ENCODE measurements at places on chromosomes 13 and 19. TPM values are rescaled to one million over a fixed set of nuclear protein-coding genes. Genes with fewer than 3 reads are reported as not detected.

- H3K27me3 ChIP-seq = no peaks in the 10 kb centered on the region
- no peak overlapping the region for H3K27ac ChIP-seq
- H3K4me3 ChIP-seq = no peak overlapping the region
- no peaks in the 10 kb centered on the region for H3K36me3 ChIP-seq
- H3K4me1 ChIP-seq = no peaks in the 10 kb centered on the region
Observed at GRCh38 chr13:40016953-40017660, 361.6 kb downstream of the COG6 start.

DNA sequence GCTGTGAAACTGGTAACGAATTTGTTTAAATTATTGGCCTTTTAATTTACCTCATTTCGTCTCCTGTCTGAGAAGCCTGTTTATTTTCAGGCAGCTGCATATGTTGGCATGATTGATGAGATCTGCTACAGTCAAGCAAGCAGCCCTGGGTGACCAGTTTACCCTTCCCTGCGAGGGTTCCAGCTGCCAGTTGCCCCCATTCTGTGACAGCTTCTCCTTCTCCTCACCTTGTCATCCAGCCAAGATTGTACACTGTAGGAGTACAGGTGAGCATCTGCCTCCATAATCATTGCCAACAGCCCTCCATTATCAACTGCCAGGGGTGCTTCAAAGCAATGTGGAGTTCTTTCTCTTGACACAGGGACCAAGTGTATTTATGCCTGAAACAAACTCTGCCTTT lies 1979.9 kb upstream of the PRR20A start:
- no peaks in the 10 kb centered on the region for H3K27me3 ChIP-seq
- no peak overlapping the region for H3K27ac ChIP-seq
- H3K36me3 ChIP-seq = no peaks in the 10 kb centered on the region
- H3K4me1 ChIP-seq = no peaks in the 10 kb centered on the region
- no peak overlapping the region for H3K4me3 ChIP-seq

- H3K4me3 ChIP-seq = no peak overlapping the region
- no peak overlapping the region for H3K27ac ChIP-seq
- no peaks in the 10 kb centered on the region for H3K4me1 ChIP-seq
- peaks cover 2% of the 10 kb centered on the region for H3K36me3 ChIP-seq
- H3K27me3 ChIP-seq = no peaks in the 10 kb centered on the region
- no peak for DNase-seq
Observed at GRCh38 chr19:5718037-5718578, 1.8 kb downstream of the LONP1 start.

GRCh38 chr13:42215578-42216421 lies 56.2 kb upstream of the AKAP11 start:
- H3K27ac ChIP-seq = no peak overlapping the region
- H3K4me1 ChIP-seq = no peaks in the 10 kb centered on the region
- no peaks in the 10 kb centered on the region for H3K27me3 ChIP-seq

DNA sequence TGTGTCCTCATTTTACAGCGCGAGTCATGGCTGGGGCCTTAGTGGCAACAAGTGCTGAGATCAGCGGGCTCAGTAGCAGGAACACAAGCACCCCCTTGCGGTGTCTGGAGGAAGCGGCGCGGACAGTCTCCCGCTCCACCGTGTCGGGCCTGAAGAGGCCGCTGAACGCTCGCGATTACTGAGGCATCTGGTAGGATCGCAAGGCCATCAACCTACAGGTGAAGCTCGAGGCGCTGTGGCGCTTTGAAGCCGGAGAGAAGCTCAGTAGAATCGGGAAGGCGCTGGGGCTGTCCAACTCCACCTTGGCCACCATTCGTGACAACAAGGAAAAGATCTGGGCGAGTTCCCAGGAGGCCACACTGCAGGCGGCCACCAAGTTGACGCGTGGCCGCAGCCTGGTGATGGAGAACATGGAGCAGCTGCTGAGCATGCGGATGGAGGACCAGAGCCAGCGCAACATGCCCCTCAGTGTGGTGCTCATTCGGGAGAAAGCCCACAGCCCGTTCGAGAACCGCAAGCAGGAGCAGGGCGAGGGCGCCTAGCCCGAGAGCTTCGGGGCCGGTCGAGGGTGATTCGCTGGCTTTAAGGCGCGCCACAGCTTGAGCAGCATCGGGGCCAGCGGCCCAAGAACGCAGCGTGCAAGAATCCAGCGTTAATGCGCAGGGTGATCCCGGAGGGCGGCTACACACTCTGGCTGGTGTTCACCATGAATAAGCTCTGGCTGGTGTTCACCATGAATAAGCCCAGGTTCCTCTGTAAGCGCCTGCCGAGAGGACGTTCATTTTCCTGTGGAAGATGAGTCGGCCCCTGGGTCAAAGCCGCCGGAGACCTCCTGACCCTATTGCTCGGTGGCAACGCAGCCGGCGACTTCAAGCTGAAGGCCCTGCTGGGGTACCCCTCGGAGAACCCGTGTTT lies 8.3 kb upstream of the MZF1 start:
- no peak overlapping the region for H3K4me3 ChIP-seq
- H3K4me1 ChIP-seq = no peaks in the 10 kb centered on the region
- DNase-seq = peak; percentile 92
- H3K27me3 ChIP-seq = no peaks in the 10 kb centered on the region
- peak overlapping the region; percentile 64 for H3K27ac ChIP-seq
- peaks cover 29% of the 10 kb centered on the region for H3K36me3 ChIP-seq

DNA sequence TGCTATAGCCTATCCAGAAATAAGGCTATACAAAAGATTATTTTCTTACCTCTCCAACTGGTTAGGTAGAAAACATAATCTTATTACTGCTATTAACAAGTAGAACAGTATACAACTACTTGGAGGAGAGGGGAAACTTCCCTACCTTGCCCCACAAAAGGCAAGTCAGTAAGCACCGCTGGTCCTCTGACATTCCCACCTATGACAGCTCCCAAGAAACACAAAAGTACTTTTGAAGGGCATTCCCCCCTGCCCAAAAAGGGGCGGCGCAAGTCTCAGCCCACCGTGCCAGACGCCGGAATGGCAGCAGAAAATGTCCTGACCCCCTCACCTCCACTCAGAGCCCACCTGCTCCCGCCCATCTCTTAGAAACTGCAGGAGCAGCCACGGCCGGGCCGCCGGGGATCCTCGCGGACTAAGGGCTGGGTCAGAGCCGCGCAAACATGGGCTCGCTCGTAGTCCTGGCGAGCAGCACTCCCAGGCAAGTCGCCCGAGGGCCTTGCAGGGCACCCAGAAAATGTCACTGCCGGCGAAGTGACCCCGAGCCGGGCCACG lies 437 bp downstream of the SUCLA2 start:
- no peaks in the 10 kb centered on the region for H3K36me3 ChIP-seq
- no peaks in the 10 kb centered on the region for H3K27me3 ChIP-seq
- no peak for DNase-seq
- H3K4me3 ChIP-seq = peak overlapping the region; percentile 84
- peak overlapping the region; percentile 92 for H3K27ac ChIP-seq

GRCh38 chr19:1066251-1066747 lies 668 bp upstream of the ARHGAP45 start:
- DNase-seq = no peak
- H3K27ac ChIP-seq = no peak overlapping the region
- H3K36me3 ChIP-seq = no peaks in the 10 kb centered on the region
- peak overlapping the region; percentile 48 for H3K4me3 ChIP-seq
- peaks cover 22% of the 10 kb centered on the region for H3K27me3 ChIP-seq
- no peaks in the 10 kb centered on the region for H3K4me1 ChIP-seq

DNA sequence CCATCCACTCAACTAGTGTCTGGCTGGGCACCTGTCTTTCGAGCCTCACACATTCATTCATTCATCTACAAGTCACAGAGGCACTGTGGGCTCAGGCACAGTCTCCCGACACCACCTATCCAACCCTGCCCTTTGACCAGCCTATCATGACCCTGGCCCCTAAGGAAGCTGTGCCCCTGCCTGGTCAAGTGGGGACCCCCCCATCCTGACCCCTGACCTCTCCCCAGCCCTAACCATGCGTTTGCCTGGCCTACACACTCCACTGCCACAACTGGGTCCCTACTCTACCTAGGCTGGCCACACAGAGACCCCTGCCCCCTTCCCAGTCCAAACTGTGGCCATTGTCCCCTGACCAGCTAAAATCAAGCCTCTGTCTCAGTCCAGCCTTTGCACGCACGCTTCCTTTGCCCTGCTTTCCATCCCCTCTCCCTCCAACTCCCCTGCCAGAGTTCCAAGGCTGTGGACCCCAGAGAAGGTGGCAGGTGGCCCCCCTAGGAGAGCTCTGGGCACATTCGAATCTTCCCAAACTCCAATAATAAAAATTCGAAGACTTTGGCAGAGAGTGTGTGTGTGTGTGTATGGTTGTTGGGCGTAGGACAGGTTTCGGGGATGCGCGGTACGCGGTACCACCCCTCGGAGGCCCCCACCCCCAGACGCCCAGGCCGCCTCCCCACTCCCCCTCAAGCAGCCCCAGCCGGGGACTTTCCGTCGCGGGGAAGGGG lies 404 bp upstream of the IL27RA start:
- H3K27me3 ChIP-seq = no peaks in the 10 kb centered on the region
- no peak for DNase-seq
- no peaks in the 10 kb centered on the region for H3K36me3 ChIP-seq
- peak overlapping the region; percentile 70 for H3K27ac ChIP-seq
- H3K4me3 ChIP-seq = peak overlapping the region; percentile 65

- H3K36me3 ChIP-seq = no peaks in the 10 kb centered on the region
- no peaks in the 10 kb centered on the region for H3K27me3 ChIP-seq
- no peak overlapping the region for H3K4me3 ChIP-seq
- no peak for DNase-seq
Observed at GRCh38 chr13:91934354-91934753, 535.9 kb downstream of the GPC5 start.

DNA sequence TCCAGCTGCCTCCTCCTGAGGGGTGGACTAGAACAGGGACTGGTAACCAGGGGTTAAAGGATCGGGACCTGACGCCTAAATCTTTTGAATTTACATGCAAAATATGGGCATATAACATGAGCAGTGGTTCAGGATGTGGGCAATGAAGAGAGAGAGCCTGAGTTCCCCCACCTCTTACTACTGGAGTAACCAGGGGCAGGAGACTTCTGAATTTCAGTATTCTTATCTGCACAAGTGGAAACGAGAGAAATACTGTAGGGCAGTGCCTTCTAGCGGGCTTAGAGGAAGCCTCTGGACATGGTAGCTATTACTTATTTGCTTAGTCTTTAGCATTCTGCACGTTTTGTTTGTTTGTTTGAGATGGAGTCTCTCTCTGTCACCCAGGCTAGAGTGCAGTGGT lies 26.3 kb downstream of the BCAT2 start:
- H3K4me1 ChIP-seq = no peaks in the 10 kb centered on the region
- H3K36me3 ChIP-seq = no peaks in the 10 kb centered on the region
- DNase-seq = no peak
- no peak overlapping the region for H3K4me3 ChIP-seq
- H3K27me3 ChIP-seq = no peaks in the 10 kb centered on the region

DNA sequence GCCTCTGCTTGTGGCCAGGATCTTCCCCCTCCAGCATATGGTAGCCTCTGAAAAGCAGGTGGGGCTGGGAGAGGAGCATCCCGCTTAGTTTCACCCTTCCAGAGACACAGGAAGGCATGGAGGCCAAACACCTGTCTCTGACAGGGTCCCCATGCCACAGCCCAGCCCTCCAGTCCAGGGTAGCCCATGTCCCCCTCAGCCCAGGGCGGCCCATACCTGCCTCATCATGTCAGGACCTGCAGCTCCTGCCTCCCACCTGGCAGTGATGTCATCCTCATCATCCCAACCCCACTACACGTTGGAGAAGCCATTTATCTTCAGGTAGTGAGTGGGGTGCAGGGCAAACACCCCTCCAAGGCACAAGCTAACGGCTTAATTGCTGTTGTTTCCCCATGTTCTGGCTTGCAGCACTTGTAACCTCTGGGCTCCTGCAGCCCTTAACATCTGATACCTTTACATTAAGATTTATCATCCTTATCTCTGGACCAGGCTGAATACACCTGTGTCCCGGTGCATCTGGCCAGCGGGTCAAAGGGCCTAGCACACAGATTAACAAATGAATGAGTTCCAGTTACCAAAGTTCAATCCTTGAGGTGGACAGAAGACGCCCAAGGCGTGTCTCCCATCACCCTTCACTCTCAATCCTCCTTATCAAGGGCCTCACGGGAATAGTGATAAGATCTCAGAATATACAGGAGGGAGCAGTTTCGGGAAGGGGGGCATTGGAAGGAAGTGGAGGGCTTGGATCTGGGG lies 22.2 kb downstream of the ZNF175 start:
- peak overlapping the region; percentile 39 for H3K27ac ChIP-seq
- no peaks in the 10 kb centered on the region for H3K36me3 ChIP-seq
- no peaks in the 10 kb centered on the region for H3K4me1 ChIP-seq
- no peaks in the 10 kb centered on the region for H3K27me3 ChIP-seq

DNA sequence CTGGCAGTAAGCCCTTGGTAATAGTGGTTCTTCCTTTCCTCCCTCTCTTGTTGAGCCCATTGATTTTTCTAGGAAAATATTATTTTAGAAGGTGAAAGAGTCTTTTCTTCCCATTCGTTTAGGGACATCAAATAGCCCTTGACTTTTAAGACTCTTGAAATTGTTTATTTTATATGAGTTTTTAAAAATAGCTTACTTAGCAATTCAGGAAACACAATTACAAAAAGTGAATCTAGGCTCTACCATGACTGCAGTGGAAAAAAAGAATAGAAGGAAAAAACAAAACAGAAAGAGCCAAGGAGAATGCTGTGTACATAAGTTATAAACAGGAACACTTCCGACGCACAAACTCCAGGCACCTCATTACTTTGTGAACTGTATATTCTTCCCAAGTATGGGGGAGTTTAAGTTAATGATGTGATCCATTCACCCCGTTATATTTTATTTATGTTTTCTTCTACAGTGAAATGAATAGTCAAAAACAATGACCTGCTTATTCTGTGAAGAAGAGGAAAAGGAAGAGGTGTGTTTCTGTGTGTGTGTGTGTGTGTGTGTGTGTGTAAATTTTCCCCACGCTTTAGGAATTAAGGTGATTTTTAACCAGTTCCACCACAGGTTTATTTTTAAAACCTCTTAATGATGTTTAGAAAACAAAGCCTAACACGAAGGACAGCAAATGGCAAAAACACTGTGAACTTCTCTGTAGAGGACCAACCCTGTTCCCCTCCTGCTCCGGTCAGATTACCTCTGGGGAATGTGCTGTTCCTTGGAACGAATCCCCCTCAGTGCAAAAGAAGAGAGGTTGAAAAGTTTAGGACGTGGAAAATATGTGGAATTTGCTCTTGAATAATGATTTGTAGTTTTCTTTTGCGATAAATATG lies 266.3 kb downstream of the KLF5 start:
- H3K27me3 ChIP-seq = no peaks in the 10 kb centered on the region
- DNase-seq = no peak
- H3K4me1 ChIP-seq = no peaks in the 10 kb centered on the region
- no peak overlapping the region for H3K4me3 ChIP-seq

DNA sequence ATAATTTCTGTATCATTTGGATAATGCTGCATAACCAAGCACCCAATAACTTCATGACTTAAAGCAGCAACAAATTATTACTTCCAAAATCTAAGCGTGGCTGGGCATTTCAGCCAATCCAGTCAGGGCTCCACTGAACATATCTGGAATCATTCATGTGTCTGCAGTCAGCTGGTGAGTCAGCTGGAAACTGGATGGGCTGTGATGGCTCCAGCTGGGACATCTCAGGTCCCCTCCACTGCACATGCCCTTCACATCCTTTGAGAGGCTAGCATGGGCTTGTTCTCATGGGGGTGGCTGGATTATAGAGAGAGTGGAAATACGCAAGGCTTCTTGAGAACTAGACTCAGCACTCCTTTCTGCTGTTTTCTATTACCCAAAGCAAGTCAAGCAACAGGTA lies 961.9 kb downstream of the DIAPH3 start:
- no peaks in the 10 kb centered on the region for H3K27me3 ChIP-seq

The GYS1 gene
- 88.1 TPM for total RNA-seq

The NXNL1 gene
- not detected for total RNA-seq

The UPK1A gene
- not detected for total RNA-seq

The SPACA4 gene
- total RNA-seq = not detected

The MIR17HG gene
- total RNA-seq = 0.20 TPM

The ZIK1 gene
- total RNA-seq = 4.9 TPM

The KLK12 gene
- total RNA-seq = not detected
